ENCODE measurements at places on chromosomes 11 and 22.

DNA sequence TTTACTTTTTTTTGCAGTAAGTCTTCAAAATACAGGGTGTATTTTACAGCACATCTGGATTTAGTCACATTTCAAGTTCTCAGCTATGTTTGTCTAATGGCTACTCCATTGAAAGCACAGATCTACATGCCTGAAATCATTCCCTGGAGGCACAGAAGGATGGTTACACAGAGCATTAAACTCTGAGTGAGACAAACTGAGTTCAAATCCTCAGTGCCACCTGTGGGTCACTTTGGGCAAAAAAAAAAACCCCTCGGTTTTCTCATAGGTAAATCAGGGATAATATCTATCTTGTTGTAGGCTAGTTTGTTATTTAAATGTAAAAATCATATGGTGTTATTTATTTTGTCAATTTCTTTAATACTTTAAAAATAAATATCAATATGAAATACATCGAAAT, 7.7 kb downstream of the ANKRD49 start:
- no peaks in the 10 kb centered on the region for H3K27me3 ChIP-seq
- H3K36me3 ChIP-seq, result peaks cover 44% of the 10 kb centered on the region
- H3K4me3 ChIP-seq, result no peak overlapping the region
- H3K27ac ChIP-seq, result no peak overlapping the region
- H3K4me1 ChIP-seq, result no peaks in the 10 kb centered on the region

DNA sequence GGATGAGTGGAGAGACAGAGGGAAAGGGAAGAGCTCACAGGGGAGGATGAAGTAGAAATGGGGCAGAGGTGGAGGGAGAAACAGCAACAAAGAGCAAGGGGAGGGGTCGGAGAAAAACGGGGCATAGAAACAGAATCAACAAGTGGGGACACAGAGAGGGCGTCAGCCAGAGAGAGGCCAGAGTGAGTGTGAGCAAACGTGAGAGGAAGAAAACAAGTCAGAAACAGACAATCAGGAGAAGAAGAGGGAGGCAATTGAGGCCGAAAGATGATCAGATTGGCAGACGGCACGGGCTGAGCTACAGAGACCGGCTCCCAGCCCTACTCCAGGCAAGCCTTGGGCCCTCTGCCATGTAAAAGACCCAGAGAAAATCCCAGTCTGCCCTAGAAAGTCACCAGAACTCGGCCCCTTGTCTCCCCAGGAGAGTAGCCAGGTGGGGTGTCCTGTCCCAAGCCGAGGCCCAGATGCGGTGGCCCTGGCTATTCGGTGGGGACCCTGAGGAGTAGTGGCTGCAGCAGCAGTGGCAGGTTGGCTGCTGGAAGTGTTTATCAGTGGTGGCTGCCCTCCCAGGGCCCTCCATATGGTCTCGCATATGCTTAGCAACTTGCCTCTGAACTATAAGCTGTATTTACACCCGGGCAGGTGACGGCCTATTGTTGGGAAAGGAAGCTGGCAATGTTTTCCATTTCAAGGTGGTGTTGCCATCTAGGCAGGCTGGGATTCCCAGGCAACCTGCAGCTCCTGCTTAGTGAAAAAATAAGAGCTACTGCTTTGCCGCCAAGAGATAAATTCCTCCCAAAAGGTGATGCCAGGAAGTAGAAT, 14.8 kb upstream of the TSPAN18 start:
- no peaks in the 10 kb centered on the region for H3K36me3 ChIP-seq
- no peaks in the 10 kb centered on the region for H3K4me1 ChIP-seq
- no peaks in the 10 kb centered on the region for H3K27me3 ChIP-seq
- H3K27ac ChIP-seq, result no peak overlapping the region

DNA sequence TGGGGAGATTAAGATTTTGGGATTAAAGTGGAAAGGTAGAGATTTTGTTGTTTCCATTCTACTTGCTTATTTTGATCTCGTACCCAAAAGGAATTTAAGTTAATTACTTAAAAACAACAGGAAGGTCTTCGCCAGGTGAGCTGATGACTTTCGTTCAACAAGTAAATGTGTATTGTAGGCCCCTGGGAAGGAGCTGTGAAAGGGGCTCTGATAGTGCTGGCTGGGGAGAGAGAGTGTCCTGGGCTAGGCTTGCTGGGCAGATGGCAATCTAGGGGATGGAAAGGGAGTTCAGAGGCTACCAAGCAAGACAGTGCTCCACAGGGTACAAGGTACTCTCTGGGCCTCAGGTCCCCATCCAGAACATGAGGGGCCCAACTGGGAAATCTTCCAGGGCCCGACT, 189.4 kb downstream of the CEP164 start:
- H3K36me3 ChIP-seq, result no peaks in the 10 kb centered on the region
- H3K4me1 ChIP-seq, result peaks cover 3% of the 10 kb centered on the region
- H3K27me3 ChIP-seq, result no peaks in the 10 kb centered on the region
- no peak overlapping the region for H3K27ac ChIP-seq
- no peak overlapping the region for H3K4me3 ChIP-seq
- no peak for DNase-seq

- H3K36me3 ChIP-seq, result no peaks in the 10 kb centered on the region
- no peak for DNase-seq
- H3K27ac ChIP-seq, result no peak overlapping the region
- no peaks in the 10 kb centered on the region for H3K27me3 ChIP-seq
Observed at GRCh38 chr11:42172441-42172840, 713.0 kb upstream of the LRRC4C start.

DNA sequence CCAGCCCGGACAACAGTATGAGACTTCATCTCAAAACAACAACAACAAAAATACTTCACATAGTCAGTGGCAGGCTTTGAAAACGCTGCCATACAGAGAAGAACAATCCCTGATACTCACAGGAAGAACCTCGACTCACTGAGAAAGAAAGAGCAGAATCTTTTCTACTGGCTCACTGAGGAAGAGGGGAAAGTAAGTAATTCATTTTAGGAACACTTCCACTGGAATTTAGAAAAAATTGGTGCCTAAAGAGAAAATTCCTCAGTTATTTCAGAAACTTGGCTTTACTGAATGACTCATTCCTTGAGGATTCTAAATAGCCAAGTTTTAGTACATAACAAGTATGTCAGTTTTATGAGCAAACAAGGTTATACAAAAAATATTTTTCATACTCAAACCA, 12.3 kb downstream of the NARS2 start:
- no peaks in the 10 kb centered on the region for H3K27me3 ChIP-seq
- no peak for DNase-seq
- H3K27ac ChIP-seq, result peak overlapping the region; percentile 54
- peaks cover 25% of the 10 kb centered on the region for H3K4me1 ChIP-seq

GRCh38 chr22:36348760-36349159, 39.0 kb downstream of the MYH9 start:
- no peak overlapping the region for H3K4me3 ChIP-seq
- H3K4me1 ChIP-seq, result peaks cover 79% of the 10 kb centered on the region
- H3K27me3 ChIP-seq, result no peaks in the 10 kb centered on the region
- H3K27ac ChIP-seq, result no peak overlapping the region
- peaks cover 12% of the 10 kb centered on the region for H3K36me3 ChIP-seq

DNA sequence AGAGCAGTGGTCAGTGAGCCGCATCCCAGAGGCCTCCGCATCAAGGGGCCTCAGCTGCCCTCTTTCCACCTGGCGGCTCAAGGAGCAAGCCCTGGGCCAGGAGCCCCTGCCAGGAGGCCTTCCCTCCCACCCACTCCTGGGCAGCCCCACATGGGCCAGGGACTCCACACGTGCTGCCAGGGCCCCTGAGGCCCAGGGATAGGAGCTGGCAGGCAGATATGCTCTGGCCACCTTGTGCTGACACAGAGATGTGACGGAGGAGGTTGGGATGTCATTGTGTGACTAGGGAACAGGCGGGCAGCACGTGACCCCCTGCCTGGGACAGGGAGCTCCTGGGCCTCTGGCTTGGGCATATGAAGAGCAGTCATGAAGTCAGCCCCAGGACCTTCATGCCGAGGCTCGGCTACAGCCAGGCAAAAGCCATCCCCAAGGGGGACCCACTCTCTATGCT, 77.9 kb downstream of the PIWIL3 start:
- no peak overlapping the region for H3K4me3 ChIP-seq
- no peaks in the 10 kb centered on the region for H3K27me3 ChIP-seq
- peaks cover 34% of the 10 kb centered on the region for H3K4me1 ChIP-seq
- no peaks in the 10 kb centered on the region for H3K36me3 ChIP-seq
- no peak overlapping the region for H3K27ac ChIP-seq

DNA sequence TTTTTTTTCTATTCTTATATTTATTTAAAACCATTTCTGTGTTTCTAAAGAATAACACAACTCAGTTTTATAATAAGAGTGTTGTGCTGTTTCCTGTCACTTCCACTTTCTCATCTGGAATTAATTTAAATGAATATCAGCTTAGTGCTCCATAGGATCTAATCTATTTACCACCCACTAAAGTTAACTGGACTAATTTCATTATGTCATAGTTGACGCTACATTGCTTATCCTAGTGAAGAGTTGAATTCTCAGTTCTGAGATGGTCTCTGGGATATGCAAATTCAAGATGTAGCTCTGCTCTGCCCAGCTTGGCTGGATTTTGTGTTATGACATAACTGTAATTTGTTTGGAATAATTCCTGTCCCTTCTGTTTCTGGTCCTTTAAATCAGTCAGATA, 380.1 kb downstream of the METTL15 start:
- no peak for DNase-seq
- no peaks in the 10 kb centered on the region for H3K36me3 ChIP-seq
- H3K4me3 ChIP-seq, result no peak overlapping the region
- H3K4me1 ChIP-seq, result no peaks in the 10 kb centered on the region
- H3K27me3 ChIP-seq, result no peaks in the 10 kb centered on the region
- H3K27ac ChIP-seq, result no peak overlapping the region

- H3K36me3 ChIP-seq, result no peaks in the 10 kb centered on the region
- DNase-seq, result peak; percentile 99
- H3K27me3 ChIP-seq, result no peaks in the 10 kb centered on the region
- peaks cover 61% of the 10 kb centered on the region for H3K4me1 ChIP-seq
- peak within 1 kb of the TSS; percentile 95 for H3K4me3 ChIP-seq
- H3K27ac ChIP-seq, result peak within 1 kb of the TSS; percentile 97
Observed at GRCh38 chr11:575996-576768, at the start of gene PHRF1. PHRF1 (plus strand) TSS chr11:576470; CDS start chr11:581513, 5,043 bp downstream.

DNA sequence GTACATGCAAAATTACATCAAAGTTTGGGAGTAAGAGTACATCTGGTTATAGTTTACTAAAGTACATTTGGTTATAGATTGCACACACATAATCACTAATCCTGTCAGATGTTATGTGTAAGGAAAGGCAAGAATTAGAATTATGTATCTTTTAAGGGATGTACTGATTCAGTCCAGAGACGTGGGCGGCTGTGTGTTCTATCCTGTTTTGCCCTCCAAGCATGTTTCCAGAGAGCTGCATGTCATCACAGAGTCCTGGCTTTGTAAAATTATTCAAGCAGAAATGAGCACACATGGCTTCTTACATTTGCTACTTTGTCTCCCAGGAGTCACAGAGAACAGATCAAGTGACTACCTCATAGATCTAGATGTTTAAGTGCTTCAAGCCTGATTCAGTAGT, 33.2 kb upstream of the CEP126 start:
- no peak for DNase-seq
- no peaks in the 10 kb centered on the region for H3K27me3 ChIP-seq
- no peaks in the 10 kb centered on the region for H3K36me3 ChIP-seq
- no peak overlapping the region for H3K4me3 ChIP-seq
- H3K4me1 ChIP-seq, result no peaks in the 10 kb centered on the region

- no peak overlapping the region for H3K4me3 ChIP-seq
- H3K27ac ChIP-seq, result no peak overlapping the region
- DNase-seq, result no peak
- no peaks in the 10 kb centered on the region for H3K27me3 ChIP-seq
- no peaks in the 10 kb centered on the region for H3K4me1 ChIP-seq
Observed at GRCh38 chr11:89660234-89660633, 49.9 kb upstream of the TRIM77 start.

GRCh38 chr11:68148071-68148805, 27.1 kb upstream of the CHKA start:
- no peaks in the 10 kb centered on the region for H3K27me3 ChIP-seq
- no peak for DNase-seq

DNA sequence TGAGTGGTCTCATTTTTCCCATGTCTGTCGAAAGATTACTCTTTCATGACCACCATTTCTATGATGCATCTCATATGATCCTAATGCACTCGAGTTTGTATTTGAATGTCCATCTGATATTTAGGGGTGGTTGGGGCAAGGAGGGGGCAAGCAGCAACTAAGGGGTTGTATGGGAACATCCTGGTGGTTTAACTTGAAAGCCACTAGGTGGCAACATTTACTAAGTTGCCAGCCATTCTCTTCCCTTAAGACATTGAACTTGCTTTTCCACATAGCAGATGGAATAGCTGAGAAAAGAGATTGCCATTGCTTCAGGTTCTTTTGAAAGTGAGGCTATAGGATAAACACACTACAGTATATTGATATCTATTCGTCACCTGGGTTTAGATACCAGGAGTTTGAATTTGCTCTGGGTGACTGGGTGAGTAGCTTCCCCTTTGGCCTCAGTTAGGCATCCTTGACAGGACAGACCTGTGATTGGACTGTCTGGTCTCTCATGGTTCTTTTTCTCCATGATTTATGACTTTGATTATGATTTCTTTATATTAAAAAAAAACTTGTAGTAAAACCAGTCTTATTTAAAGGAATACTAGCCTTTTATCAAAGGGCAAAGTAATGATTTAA, 32.4 kb downstream of the NF2 start:
- DNase-seq, result no peak
- H3K36me3 ChIP-seq, result peaks cover 24% of the 10 kb centered on the region
- no peak overlapping the region for H3K27ac ChIP-seq
- no peaks in the 10 kb centered on the region for H3K27me3 ChIP-seq

DNA sequence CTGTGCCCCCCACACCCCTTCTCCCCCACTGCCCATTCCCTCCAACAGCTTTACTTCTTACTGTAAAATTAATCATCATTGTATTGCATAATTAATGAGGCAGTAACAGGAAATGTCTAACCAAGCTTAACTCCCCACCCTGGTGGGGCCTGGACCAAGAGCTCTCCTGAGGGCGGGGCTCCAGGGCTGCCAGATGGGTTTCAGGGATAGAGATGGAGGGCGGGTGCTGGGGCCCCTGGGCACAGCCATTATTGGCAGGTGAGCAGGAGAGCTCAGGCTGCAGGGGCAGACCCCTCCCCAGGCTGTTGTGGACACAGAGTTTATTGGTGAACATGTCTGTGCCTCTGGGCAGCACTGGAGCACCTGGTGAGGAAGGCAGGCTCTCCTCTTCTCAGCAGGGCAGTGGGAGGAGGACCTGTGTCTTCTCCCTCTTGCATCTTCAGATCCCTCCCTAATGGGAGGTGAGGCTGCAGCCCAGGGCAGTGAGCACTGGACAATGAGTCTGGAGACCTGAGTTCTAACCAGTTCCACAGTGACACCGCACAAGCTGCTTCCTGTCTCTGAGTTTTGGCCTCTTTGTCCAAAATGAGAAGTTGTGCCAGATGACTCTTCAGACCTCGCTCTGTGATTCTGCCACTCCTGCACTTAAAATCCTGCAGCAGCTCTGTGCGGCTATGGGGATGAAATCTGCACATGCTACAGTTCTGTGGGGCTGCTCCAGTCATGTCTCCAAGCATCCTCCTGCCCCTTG, 233.3 kb downstream of the CEP164 start:
- no peak overlapping the region for H3K27ac ChIP-seq
- no peak for DNase-seq
- no peaks in the 10 kb centered on the region for H3K4me1 ChIP-seq
- H3K4me3 ChIP-seq, result no peak overlapping the region
- H3K36me3 ChIP-seq, result no peaks in the 10 kb centered on the region

- peak overlapping the region; percentile 92 for H3K27ac ChIP-seq
- no peaks in the 10 kb centered on the region for H3K27me3 ChIP-seq
- DNase-seq, result peak; percentile 83
- peaks cover 18% of the 10 kb centered on the region for H3K36me3 ChIP-seq
- peaks cover 63% of the 10 kb centered on the region for H3K4me1 ChIP-seq
Observed at GRCh38 chr22:21937041-21937820, 15.4 kb downstream of the PPM1F start.

GRCh38 chr11:94100253-94100652, 28.4 kb upstream of the PANX1 start:
- H3K4me3 ChIP-seq, result no peak overlapping the region
- H3K27ac ChIP-seq, result no peak overlapping the region
- peaks cover 3% of the 10 kb centered on the region for H3K27me3 ChIP-seq

GRCh38 chr11:77425346-77425745, 48.5 kb downstream of the PAK1 start:
- no peaks in the 10 kb centered on the region for H3K4me1 ChIP-seq
- no peaks in the 10 kb centered on the region for H3K27me3 ChIP-seq
- H3K36me3 ChIP-seq, result no peaks in the 10 kb centered on the region
- no peak for DNase-seq

Measured in suprapubic skin (tissue), 4 donors.